ENCODE measurements at places on chromosomes 2 and 18.
A peak's percentile ranks its signal among the peaks of the same experiment; 100 is the strongest.

DNA sequence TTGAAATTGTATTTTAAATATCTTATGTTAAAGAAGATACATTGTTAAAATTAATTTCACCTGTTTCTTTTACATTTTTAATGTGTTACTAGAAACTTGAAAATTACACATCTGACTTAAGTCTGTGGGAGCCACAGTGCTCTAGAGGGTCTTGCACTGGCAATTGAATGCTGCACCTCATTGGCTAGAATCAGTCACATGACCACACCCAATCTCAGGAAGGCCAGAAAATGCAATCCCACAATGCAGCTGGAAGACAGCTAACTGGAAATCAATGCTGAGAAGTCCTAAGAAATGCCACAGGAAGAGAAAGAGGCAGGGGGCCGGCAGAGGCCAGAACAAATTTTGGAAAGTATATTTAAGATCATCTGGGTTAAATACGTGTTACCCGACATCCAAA lies 189.2 kb upstream of the POU3F3 start:
- DNase-seq: no peak

- DNase-seq: no peak
These were observed 172.4 kb downstream of the ACOXL start for GRCh38 chr2:110904779-110905148.

GRCh38 chr2:191363267-191363666 lies 118.1 kb downstream of the MYO1B start:
- DNase-seq: no peak

GRCh38 chr2:95025406-95026319 lies at the start of gene MAL:
MAL (plus strand) TSS chr2:95025708; CDS start chr2:95025793, 85 bp downstream.
- no peak for DNase-seq

GRCh38 chr2:95240091-95240490 lies 32.8 kb downstream of the ZNF892 start:
- no peak for DNase-seq

DNA sequence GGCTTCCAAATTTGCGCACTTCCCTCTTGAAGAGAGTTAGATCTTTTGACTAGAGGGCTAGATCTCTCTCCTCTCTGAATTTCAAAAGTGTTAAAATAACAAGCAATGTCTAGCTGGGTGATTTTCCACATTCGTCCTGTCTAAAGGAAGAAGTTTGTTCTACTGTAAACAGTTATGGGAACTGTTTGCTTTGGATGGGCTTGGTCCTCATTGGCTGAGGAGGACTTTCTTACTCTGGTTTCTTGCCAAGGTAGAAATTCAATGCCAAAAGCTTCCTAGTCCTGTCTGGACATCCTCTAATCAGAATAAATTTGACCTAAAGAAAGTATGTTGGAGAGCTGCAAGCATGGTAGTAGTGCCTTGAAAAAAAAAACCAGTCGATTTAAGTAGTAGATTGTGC lies 47.4 kb upstream of the RAPH1 start:
- DNase-seq: no peak

GRCh38 chr2:41182961-41183360 lies 731.1 kb upstream of the SLC8A1 start:
- no peak for DNase-seq

- DNase-seq: no peak
These were observed 161.7 kb downstream of the PARD3B start for GRCh38 chr2:204706939-204707338.

DNA sequence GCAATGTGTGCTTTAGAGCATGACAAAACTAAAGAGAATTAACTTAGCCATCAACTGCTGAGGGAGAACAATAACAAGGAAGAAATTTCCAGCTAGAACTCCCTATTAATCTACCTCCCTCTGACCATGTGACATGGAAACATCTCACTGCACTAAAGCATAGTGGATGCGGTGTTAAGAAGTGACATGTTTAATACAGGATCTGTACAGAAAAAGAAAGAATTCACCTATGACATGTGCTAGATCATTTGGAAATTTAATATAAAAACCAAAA lies 202.3 kb upstream of the KLHL14 start:
- DNase-seq: no peak

DNA sequence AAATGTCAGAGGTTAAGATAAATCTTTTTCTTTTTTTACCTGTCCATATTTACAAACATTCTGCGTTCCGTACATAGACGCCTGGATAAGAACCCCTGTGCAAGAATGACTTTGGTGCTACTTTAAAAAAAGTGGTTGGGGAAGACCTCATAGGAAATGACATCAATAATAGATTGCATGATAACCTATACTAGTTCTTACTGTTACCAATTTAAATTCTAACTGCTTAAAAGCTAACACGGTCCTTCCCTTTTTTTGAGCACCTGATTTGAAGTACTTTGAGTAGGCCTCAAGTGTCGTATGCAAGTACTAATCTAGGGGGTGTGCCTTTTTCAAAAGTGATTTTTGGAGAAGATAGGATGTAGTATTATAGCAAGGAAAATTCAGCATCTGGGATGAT lies 2.1 kb downstream of the SLC39A10 start:
- DNase-seq: no peak

DNA sequence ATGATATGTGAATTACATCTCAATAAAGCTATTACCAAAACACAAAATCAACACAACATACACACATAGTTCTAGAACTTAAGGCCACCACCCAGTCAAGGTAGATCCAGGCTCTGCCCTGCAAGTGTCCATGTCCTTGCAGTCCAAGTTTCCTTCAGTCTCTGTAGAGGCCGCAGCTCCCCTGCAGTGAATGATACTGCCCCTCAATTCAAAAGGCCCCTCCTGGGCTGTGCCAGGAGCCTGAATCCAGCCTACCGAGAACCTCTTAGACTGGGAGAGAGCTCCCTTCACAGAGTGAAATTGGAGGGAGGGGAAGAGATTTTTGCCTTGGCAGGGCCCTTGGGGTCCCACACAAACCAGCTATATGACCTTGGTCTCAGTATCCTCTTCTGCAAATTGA lies 42.5 kb upstream of the ATP6V1B1 start:
- no peak for DNase-seq

GRCh38 chr2:132374961-132375360 lies 41.6 kb upstream of the GPR39 start:
- no peak for DNase-seq

GRCh38 chr2:219870041-219870440 lies 242.6 kb downstream of the SLC4A3 start:
- no peak for DNase-seq

DNA sequence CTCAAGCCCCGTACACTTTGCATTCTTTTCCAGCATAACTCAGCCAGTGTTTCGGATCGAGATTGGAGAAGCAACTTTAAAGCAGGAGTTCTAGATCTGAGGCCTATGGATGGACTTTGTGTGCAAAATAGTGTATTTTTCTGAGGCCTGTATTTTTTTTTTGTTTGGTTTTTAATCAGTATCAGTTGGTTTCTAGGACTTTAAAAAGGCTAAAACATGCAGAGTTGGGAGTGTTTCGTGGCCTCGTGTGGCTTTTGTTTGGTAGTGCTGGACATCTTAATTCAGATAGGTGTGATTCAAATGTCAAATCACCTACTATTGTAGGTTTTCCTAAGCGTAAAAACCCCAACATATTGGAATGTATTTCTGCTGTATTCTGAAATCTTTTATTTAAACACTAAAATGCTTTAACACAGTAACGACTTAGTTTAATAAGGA lies 282 bp upstream of the PUS10 start:
- peak; percentile 50 for DNase-seq

- no peak for DNase-seq
These were observed 295.8 kb upstream of the ZNF804A start for GRCh38 chr2:184302506-184302905.

DNA sequence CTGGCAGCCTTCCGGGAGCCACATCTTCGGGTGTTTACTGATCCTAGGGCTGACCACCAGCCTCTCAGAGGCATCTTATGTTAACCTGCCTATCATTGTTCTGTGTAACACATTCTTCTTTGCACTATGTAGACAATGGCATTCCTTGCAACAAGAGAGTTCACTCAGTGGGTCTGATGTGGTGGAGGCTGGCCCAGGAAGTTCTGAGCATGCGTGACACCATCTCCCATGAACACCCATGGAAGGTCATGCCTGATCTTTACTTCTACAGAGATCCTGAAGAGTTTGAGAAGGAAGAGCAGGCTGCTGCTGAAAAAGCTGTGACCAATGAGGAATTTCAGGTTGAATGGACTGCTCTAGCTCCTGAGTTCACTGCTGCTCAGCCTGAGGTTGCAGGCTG lies 15.3 kb upstream of the ALMS1 start:
- no peak for DNase-seq

GRCh38 chr2:96528006-96528699 lies 8.4 kb upstream of the ARID5A start:
- no peak for DNase-seq

DNA sequence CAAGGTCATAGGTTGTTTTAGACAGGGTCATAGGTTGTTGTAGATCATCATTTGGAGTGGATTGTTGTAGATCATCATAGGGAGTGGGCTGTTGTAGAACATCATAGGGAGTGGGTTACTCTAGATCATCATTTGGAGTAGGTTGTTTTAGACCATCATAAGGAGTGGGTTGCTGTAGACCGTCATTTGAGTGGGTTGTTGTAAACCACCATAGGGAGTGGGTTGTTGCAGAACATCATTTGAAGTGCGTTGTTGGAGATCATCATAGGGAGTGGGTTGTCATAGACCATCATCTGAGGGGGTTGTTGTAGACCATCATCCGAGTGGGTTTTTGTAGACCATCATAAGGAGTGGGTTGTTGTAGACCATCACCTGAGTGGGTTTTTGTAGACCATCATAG lies 9.5 kb upstream of the TRPM8 start:
- no peak for DNase-seq

DNA sequence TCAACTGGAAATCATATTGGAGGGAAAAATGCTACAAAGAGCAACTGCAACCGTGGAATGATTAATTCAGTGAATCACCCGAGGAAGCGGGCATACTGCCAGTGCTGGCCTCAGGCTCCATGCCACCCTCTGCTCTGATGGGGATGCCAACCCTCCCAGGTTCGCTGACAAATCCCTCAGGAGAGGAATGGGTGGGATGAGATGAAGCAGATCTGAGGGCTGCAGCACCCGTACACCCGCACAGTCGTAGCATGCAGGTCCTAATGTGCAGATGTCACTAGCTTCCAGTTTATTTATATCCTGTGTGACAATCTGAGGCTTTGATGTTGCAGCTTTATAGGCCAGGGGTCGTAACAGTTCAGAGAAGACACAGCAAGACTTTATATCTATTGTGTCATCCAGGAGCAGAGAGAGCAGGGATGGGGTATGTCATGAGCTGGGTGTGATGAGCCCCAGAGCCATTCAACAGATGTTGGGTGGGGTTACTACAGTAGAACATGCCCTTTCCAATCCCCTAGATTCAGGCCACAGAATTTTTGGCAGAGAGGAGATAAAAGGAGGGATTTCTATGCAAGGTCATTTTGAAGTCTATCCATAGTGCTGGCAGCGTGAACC lies 44.6 kb downstream of the DPP4 start:
- no peak for DNase-seq

- no peak for DNase-seq
These were observed 55.5 kb downstream of the RIT2 start for GRCh38 chr18:43060020-43060419.

DNA sequence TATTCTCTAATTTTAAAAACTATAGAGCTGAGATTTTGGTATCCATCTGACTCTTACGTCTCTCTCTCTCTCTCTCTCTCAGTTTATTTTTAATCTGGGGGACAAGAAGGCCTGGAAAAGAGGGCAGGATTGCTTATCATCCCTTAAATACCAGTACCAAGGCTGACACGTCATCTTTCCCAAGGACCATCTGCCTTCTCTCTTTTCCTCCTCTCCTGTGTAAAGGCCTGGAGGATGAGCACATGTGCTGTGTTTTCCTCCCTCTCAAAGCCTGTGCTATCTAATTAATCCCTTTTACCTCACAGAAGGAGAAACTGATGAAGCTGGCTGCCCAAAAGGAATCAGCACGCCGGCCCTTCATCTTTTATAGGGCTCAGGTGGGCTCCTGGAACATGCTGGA lies 7.3 kb downstream of the IL37 start:
- no peak for DNase-seq

- DNase-seq: no peak
These were observed 177.3 kb downstream of the AGAP1 start for GRCh38 chr2:235670974-235671787.

GRCh38 chr18:10376731-10377130 lies 77.7 kb upstream of the APCDD1 start:
- no peak for DNase-seq

- no peak for DNase-seq
These were observed 24.4 kb upstream of the FRZB start for GRCh38 chr2:182890773-182891378.

GRCh38 chr2:138123741-138124140 lies 159.5 kb downstream of the HNMT start:
- DNase-seq: no peak

DNA sequence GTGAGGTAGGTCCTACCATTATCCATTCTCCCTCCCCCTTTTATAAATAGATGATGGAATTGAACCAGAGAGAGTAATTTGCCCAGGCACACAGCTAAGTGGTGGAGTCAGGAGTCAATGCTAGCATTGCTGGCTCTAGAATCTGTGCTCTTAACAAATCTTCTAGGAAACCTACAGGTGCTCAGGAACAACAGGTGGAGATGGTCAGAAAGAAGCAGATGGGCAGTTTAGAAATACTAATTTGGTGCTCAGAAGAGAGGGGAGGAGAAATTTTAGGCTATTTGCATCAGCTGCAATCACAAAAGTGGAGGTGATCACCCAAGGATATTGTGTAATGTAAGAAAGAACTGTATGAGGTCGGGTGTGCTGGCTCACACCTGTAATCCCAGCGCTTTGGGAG lies 219.4 kb upstream of the SMAD7 start:
- DNase-seq: no peak

DNA sequence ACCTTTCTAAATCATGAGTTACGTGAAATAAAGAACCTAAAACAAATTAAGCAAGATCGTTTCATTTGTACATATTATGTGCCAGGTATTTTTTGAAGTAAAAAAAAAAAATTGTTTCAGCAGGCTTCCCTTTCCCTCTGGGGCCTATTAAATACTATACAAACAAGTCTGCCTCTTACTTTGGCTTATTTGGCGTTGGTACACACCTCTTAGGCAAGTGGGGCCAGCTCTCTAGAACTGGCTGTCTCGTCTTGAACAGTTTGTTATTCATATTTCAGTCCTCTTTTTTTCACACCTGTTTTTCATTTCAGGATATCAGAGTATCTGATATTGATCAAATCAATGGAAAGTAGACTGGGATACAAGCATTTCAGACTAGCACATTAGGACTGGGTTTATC lies 27.4 kb upstream of the PPP3R1 start:
- DNase-seq: no peak

DNA sequence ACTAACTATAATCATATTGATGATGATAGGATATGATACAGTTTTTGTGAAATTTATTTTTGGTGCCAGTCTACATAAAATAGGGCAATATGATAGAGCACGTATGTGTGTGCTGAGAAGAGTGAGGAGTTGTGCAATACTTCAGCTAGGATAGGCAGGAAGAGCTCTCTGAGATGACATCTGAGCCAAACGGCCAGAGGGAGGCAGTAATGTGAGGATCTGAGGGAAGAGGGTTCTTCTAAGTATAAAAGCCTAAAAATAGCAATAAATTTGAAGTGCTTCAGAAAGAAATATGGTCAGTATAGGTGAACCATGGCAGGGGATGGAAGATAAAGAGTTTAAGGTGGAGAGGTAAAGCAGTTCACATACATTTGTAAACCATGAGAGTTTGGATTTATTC lies 102.5 kb downstream of the OLA1 start:
- no peak for DNase-seq
